Right kidney (tissue), 9 donors: ENCODE measurements at places on chromosomes 5 and 9.

DNA sequence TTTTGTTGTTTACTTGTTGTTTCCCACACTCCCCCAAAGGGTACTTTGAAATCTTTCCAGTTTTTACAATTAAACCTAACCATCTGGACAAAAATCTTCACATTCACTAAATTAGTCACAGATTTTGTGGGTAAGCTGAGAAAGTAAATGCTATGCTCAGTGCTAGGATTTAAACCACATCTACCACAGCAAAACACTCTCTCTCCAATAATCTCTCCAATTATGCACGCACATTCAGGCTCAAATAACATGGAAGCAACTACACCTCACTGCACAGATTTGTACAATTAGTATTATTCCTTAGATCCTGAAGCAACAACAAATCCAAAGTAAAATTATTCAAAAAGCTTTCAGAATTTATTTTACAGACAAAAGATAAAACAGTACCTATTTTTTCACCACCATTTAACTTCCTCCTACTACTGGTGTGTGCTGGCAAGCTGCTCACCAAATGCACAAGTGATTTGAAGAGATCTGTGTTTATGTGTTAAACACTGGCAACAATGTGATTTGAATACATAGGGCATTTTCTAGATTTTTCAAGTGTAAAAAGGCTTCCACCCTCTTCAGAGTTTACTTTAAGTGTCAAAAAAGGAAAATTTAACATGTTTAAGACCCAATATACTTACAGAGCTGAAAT lies 16.6 kb downstream of the ZNF608 start:
- DNase-seq = no peak

- no peak for DNase-seq
These were observed 271.3 kb upstream of the DMAC1 start for GRCh38 chr9:8070779-8071444.

DNA sequence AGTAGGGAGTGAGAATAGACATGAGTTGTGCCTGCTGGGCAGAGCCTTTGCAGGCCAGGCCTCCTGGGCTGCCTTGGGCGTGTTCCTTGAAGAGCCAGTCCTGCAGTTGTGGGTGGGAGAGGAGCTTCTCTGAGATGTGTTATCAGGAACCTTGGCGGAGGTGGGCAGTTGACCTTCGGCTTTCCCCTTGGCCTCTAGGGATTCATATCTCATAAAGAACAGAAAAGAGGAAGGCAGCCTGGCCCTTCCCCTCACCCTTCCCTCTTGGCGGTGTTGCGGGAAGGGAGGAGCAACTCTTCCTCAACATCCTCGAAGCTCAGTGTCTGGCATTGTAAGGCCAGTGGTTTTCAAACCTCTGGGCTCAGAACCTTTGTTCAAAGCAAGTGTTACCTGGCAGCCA lies 59.2 kb downstream of the DAPK1 start:
- DNase-seq = no peak

- peak; percentile 15 for DNase-seq
These were observed 494 bp upstream of the STK32A start for GRCh38 chr5:147234239-147234824.

- DNase-seq = no peak
These were observed 234.2 kb upstream of the DMAC1 start for GRCh38 chr9:8033794-8034193.

- peak; percentile 35 for DNase-seq
These were observed 118.1 kb upstream of the SMIM23 start for GRCh38 chr5:171667341-171668096.

DNA sequence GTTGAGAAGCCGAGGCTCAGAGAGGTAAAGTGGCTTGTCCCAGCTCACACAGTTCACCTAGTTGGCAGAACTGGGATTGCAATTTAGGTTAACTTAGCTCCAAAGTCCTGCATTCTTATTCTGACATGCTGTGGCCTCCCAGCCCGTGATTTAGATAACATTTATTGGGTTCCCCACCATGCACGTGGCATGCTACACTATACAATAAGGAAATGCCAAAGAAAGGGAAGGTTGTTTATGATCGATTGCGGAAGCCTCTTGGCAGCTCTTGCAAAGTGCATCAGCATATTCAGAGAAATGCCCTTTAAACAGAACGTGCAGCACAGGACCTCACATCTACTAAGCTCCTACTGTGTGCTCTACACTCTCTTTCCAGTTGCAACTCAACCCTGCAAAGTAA lies 3.2 kb downstream of the NEURL1B start:
- DNase-seq = no peak

DNA sequence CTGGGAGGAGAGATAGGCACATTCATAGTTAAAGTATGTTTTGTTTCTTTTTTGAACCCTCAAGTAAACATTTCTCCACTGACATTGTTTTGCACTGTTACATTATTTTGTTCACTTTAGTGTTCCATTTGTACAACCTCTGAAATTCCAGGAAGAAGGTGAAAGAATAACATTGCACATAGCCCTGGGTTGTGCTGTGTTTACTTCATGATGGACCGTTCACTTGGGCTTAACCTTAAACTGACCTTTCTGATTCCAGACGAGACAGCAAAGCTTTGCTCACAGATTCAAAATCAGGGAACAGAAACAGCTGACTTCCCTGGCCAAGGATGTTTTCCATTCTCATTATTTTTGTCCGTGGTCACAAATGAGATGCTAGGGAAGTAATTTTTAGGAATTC lies 42.8 kb upstream of the GDNF start:
- DNase-seq = no peak

DNA sequence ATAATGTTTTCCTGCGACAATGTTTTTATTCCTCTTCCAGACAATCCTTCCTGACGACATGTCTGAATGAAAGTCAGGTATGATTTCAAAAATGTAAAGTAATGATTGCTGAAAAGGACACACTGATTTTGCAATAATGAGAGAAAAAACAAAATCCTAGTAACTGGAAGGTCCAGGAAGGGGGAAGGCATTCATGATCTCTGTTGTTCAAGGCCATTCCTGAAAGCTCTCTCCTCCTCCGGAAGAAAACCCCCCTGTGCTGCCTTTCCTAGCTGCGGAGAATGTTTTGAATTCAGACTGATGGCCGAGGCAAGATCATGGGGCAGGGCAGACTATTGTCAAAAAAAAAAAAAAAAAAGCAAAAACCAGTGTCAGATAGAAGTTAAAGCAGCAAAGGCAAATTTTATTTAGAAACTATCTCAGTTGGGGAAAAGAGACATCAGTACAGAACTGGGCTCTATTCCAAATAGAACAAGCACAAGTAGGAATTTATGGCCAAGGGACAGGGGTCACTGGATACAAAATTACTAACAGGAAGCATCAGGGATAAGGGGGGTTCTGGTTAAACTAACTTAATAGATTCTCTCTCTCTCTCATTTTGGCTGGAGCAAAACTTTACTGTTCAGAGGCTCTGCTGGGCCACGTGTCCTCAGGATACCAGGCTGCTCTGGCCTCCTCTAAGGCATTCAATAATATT lies 36.5 kb upstream of the CTSV start:
- DNase-seq = no peak

DNA sequence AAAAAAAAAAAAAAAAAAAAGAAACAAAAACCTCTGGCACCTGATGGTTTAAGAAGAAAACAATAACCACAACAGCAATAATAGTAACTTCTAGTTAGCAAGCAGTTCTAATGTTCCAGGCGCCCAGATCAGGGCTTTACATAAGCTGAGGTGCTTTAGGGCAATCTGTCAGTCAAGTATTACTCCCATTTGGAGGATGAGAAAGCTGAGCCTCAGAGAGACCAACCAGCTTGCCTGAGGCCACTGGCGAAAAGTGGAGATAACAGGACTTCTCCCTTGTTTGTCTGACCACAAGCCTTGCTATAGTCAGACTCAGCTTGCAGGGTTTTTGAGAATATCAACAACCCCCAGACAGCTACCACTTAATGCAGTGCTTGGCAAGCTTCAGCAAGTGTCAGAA lies 83.5 kb upstream of the BOD1 start:
- no peak for DNase-seq

DNA sequence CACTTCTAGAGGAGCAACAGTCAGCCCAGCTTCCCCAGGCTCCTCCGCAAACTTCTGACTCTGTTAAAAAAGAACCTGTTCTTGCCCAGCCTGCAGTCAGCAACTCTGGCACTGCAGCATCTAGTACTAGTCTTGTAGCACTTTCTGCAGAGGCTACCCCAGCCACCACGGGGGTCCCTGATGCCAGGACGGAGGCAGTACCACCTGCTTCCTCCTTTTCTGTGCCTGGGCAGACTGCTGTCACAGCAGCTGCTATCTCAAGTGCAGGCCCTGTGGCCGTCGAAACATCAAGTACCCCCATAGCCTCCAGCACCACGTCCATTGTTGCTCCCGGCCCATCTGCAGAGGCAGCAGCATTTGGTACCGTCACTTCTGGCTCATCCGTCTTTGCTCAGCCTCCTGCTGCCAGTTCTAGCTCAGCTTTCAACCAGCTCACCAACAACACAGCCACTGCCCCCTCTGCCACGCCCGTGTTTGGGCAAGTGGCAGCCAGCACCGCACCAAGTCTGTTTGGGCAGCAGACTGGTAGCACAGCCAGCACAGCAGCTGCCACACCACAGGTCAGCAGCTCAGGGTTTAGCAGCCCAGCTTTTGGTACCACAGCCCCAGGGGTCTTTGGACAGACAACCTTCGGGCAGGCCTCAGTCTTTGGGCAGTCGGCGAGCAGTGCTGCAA lies 72.8 kb downstream of the NUP214 start:
- DNase-seq = no peak

DNA sequence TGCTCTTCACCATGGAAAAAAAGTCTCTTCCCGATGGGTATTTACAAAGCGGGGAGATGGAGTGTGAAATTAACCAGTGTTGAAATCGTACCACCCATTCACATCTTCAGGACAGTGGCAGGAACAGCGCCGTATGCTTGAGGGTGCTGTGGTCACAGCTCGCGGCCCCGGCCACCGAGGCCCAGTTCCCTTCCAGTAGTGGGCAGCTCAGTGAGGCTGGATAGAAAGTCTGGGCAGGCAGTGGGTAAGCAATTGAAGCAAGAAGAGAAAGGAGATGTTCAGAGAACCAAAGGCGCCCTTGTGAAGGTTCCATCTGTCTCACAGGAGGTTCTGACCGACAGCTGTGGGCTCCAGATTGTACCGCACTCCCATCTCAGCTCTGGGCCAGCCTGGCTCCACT lies 59.1 kb downstream of the SECISBP2 start:
- DNase-seq = no peak
